ENCODE measurements at places on chromosomes 7 and 10.

DNA sequence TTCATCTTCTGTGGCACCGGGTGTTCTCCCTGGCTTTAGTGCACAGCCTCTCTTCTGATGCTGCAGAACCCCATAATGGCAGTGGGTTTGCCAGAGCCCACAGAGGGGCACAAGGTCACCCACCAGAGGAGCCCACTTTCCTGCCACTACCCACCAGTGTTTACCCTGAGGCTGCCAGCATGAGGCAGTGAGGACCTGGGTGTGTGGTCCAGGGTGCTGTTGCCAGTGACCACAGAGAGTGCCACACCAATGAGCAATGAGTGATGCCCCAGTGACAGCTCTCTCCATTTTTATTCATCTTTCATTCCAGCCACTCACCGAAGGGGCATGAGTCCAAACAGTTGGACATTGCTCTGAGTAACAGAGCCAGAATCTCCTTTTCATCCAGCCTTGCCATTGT is 34.8 kb downstream of the MTURN start:
- no peak for DNase-seq

GRCh38 chr10:24894309-24894708 is 58.1 kb downstream of the PRTFDC1 start:
- DNase-seq: no peak

DNA sequence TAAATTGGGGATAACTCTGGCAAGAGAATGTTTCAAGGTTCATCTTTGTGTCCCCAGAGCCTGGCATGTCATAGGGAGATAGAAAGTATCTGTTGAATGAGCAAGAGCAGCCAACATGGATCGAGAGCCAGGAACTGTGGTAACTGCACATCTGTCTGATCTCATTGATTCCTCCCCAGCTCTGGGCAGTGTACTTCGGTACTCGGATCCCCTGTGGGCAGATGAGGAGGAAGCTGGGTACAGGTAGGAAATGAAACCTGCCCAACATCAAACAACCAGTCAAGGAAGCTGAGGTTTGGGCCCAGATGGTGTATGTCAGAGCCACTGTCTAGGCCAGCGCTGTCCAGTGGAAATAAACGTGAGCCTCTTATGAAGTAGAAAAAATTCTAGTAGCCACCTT is 76.4 kb downstream of the GRK5 start:
- no peak for DNase-seq

GRCh38 chr7:146728611-146729010 is 612.0 kb downstream of the CNTNAP2 start:
- no peak for DNase-seq

DNA sequence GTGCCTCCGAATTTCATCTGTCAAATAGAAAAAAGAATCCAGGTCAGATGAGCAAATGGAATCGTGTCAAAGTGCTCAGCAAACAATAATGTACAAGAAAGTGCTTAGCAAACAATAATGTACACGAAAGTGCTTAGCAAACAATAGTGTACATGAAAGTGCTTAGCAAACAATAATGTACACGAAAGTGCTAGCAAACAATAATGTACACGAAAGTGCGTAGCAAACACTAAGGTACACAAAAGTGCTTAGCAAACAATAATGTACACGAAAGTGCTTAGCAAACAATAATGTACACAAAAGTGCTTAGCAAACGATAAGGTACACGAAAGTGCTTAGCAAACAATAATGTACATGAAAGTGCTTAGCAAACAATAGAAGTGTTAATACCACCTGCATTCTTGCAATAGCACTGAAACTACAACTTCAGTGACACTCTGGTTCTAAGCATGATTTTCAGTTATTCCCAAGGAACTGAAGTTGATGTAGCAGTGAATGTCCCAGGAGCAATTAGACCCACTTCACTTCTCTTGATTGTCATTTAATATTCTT is 33.4 kb upstream of the MYL10 start:
- DNase-seq: no peak

GRCh38 chr7:69605070-69605469 is 6.8 kb downstream of the AUTS2 start:
- DNase-seq: no peak

- DNase-seq: peak; percentile 68
These were observed 1.8 kb downstream of the TNRC18 start for GRCh38 chr7:5421714-5422395.

- no peak for DNase-seq
These were observed 91.4 kb upstream of the PTN start for GRCh38 chr7:137434946-137435345.

GRCh38 chr10:112271982-112272381 is 11.2 kb upstream of the TECTB start:
- DNase-seq: no peak

GRCh38 chr7:48305661-48306060 is 134.4 kb downstream of the ABCA13 start:
- no peak for DNase-seq

GRCh38 chr7:21869785-21870402 is 75.8 kb downstream of the CDCA7L start:
- DNase-seq: no peak

DNA sequence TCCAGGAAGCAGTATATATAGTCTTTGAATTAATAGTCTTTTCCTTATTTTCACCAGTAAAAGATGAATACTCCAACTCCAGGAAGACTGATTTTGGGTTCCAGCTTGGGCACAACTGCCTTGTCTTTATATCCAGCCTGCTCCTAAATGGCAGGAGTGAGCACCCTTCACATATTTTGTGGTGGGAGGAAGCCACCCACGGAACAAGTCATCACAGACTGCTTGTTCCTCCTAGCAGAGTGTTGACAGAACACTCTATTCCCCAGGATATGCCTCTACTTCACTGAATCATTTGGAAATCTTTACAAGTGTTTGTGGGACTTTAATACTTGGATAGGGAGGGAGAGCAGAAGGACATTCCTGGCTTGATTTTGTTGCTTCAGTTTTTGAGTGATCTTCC is 31.7 kb downstream of the ITPRID1 start:
- DNase-seq: no peak

DNA sequence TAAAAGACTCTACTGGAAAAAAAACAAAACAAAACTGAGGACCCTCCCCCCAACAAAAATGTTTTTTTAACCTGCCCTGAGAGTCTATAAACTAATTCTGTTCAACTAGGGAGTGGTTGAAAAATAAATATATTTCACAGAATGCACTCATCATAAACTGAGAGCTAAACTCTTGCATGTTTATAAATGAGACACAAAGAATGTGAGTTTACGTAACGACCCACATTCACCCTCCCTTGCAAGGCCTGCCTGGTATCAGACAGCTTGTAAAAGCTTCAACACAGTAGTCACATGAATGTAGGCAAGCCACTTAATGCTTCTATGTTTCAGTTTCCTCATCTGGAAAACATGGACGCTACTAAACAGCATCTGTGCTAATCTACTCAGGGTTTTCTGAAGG is 50.3 kb downstream of the JAZF1 start:
- DNase-seq: no peak

DNA sequence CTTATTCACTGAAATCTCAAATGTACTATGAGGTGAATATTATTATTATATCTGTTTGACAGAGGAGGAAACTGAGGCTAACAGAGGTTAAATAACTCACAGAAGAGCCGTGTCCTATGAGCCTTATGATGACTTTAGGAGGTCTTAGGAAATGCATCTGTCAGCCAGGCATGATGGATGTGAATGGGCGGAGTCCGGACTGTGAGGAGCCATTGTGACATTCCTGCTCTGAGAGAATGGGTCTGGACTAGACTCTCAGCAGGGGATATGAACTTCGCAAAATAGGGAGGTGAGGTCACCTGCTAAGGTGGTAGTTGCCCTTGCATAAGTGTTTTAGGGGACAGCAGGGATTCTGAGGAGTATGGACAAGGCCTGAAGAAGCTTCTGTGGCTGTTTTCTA is 153.6 kb downstream of the TMEM178B start:
- DNase-seq: no peak

DNA sequence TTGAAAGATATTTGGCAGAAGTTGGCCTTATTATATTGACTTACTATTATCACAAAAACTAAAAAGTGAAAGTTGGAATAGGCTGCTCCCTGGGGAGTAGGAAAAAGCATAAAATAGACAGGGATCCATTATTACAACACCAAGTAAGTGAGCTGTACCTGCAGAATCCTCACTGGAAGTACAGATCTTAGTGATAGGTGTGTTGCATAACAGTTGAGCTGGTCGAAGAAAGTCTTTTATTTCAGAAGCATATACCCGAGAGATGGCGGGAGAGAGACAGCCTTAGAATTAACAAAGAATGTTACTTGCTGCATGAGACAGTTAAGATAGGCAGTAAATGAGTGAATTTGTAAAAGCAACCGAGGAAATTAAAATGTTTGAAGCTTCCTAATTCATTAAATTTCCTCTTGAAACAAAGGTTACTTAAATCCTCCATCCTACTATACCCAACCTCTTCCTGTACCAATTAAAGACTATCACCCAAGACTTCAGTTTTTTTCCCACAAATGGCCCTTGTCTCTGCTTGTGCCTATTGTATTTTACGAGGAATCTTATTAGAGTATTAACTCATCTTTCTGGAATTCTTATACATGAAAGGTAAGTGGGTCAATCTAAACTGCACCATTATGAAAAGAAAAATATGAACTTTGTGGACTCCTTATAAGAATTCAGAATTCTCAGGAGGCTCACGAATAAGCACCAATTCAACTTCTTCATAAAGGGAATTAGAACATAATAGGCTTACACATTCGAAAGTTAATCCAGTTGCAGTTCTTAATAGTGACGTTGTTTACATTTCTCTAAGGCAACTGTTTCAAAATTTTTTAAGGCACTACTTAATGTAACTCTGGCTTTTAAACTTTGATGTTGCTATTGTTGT is 56.2 kb downstream of the CREM start:
- no peak for DNase-seq

GRCh38 chr7:20440472-20441105 is 109.9 kb downstream of the ITGB8 start:
- DNase-seq: no peak

DNA sequence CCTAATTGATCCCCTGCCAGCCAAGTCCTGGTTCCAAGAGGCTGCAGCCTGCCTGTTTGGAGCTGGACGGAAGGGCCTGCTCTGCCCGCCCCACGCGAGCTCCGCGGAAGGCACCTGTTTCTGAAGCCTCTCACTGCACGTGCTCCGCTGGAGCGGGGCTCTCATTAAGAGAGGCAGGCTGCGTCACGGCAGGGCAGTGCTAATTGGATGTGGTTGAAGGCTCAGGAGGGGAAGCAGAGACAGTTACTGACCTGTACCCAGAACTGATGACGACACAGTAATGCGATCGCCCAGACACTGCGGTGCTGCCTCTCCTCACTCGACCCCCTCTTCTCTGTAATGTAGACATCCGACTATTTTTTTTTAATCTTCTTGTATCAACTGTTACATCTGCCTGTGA is 411.1 kb upstream of the MGMT start:
- no peak for DNase-seq

DNA sequence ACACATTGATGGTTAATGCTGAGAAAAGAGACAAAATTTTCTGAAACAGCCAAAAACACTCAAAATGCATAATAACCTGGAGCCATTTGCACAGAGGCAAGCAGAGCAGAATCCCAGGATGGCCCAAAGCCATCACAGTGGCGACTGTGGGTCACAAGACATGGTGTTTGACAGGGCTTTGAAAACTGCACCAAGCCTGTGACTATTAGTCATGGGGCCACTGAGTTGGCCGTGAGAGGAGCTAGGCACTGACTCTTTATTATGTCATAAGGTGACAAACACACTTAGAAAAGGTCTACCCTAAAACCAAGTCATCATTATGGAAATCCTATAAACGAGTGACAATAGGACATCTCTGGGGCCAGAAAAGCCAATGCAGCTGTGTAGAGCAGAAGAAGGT is 23.9 kb downstream of the DRGX start:
- no peak for DNase-seq

- no peak for DNase-seq
These were observed 30.8 kb downstream of the PRLHR start for GRCh38 chr10:118564652-118565051.

- peak; percentile 79 for DNase-seq
These were observed 47.7 kb downstream of the VIPR2 start for GRCh38 chr7:159096736-159097581.

DNA sequence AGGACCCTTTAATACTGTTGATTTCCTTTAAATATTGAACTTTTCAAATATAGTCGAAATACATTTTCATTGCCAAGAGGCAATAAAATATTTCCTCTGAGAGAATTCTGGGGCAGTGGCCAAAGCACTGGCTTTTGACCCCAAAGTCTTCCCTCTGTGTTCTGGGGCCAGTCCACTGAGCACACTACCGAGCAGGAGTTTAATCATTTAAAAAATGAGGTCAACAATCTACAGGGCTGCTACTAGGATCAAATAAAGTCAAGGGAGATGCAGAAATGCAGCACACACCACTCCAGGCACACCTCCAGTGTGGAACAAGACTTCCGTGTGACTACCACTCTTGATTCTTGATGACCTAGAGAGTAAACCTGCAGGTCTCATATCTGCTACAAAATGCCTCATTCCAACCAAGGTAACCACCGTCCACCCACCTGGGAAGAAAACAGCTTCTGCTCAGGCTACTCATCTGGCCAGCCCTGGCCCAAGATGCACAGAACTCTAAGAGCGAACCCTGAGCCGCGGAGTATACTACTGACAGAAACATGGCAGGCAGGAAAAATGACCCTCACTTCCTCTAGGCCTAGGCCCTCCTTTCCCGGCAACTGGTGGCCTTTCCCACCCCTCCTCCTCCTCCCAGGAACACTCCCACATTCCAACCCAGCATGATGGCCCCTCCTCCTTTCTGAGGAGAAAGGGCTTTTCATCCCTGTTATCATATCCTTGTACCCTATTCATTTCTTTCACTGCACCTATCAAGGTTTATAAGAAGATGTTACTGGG is 97.7 kb downstream of the ALOX5 start:
- DNase-seq: no peak

DNA sequence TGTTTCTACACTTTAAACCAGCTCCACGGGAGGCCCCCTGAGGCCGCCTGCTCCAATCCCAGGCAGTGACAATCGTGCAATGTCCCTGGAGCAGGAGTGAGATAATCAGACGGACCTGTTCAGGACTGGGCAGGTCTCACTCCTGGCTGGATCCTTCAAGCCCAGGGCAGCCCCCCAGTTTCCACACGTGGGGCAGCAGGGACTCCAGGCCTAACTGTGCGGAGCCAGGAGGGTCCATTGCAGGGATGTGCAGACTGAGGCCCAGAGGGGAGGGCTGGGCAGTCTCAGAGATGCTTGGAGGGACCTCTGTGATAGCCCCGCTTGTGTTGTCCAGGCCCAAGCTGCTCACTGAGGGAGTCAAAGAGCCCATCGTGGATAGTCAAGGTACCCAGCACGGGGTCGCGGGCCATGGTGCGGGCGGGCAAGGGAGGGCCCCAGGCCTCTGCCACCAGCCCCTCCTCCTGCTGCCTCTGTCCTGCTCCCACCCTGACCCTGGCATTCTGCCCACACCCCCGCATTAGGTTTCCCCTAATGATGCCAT is 110.5 kb upstream of the KCTD7 start:
- no peak for DNase-seq
